ENCODE measurements at places on chromosomes 7 and 10.

GRCh38 chr7:55086413-55087201 lies 67.8 kb downstream of the EGFR start:
- no peak for DNase-seq

- DNase-seq, result no peak
Observed at GRCh38 chr10:12432402-12433189, 83.2 kb downstream of the CAMK1D start.

DNA sequence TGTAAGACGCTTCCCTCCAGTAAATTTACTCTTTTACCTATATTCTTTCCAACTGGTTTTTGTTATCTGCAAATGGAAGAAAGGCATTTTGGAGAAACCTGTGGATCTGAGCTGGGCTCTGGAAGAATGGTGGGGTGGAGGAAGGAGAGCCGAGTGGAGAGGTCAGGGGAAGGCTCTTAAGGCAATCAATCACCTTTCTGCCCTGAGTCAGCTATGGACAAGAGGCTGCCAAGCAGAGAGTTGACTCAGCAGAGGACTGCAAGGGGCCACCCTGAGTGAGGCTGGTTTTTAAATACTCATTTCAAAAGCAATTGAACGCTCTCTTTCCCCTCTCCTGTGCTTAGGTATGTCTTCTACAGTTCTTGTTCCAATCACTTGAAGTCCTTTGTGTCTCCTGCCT lies 81.8 kb downstream of the SPAG6 start:
- no peak for DNase-seq

DNA sequence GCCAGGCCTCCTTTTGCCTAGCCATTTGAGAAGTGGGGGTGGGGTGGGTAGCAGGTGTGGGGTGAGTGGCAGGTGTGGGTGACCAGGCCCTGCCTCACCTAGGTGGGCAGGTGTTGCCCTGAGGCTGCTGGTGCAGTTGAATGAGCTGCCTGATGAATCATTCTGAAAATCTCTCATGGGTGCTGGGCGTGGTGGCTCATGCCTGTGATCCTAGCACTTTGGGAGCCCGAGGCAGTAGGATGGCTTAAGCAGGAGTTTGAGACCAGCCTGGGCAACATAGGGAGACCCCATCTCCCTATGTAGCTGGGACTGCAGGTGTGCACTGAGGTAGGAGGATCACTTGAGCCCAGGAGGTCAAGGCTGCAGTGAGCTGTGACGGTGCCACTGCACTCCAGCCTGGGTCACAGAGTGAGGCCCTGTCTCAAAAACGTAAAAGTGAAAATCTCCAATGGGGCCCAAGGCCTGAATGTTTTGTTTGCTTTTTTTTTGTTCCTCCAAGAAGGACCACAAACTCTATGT lies 17.7 kb downstream of the TSPAN14 start:
- no peak for DNase-seq

DNA sequence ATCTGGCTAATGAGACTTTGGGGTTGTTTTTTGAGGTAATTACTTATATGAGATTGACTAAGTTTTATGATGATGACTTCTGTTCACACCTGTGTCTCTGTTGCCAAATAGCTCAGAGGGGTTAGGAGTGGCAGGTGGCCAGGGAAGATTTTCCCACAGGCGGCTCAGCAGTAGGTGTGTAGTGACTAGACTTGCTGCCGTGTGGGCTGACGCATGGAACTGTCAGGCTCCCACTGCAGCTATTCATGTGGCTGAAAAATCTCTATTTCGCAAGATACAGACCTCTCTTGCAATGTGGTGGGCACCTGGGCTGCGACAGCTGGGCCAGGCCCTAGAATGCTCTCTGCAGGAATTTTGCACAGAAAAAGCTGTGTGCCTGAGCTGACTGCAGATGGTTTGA lies 1.4 kb downstream of the CPA4 start:
- DNase-seq, result no peak
